ENCODE measurements at places on chromosomes 2 and 18.

DNA sequence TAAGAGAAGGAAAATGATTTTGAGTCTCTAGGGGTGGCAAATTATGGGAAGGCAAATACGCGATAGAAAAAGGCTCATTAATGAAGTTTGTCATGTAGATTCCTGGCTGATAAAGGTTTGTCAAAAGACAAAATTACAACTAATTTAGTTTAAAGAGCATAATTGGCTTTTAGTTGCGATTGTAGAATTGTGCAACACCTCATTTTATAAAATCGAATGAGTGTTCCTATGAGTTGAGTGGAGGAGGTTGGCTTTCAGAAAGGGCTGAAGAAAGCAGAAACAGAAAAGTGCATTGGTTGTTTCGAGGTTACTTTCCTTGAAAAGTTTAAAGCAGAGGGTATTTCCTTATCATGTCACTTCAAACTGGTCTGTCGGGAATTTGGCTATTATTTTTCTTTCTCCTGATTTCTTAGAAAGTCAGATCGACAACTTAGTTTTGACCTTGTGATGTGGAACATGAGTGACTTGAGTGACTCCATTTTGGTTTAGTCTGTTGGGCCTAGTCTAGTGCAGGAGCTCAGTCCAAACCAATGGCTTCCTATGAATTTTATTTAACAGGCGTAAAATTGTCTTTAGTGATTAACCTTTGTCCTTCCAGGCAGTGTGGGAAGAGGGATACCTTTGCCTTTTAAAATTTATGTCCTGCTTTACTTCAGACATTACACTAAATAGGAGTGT, 2.2 kb upstream of the PCYOX1 start:
- no peak for DNase-seq

DNA sequence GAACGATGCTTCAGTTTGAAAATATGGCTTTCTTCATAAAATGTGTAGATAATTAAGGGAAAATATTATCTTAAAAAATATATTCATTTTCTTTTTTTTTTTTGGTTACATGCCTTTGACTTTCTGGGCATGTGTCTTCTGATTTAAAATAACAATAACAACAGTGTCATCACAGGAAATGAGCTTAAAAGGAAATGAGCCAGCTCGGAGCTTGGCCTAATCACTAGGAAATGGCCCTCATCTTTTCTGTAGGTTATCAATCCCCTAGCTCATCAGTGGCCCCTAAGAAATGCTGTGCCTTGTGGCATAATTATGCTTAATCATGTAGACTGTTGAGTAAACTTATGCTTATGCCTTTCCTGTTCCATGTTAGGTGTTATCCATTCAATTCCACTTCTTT, 141.8 kb upstream of the FHL2 start:
- DNase-seq: no peak

DNA sequence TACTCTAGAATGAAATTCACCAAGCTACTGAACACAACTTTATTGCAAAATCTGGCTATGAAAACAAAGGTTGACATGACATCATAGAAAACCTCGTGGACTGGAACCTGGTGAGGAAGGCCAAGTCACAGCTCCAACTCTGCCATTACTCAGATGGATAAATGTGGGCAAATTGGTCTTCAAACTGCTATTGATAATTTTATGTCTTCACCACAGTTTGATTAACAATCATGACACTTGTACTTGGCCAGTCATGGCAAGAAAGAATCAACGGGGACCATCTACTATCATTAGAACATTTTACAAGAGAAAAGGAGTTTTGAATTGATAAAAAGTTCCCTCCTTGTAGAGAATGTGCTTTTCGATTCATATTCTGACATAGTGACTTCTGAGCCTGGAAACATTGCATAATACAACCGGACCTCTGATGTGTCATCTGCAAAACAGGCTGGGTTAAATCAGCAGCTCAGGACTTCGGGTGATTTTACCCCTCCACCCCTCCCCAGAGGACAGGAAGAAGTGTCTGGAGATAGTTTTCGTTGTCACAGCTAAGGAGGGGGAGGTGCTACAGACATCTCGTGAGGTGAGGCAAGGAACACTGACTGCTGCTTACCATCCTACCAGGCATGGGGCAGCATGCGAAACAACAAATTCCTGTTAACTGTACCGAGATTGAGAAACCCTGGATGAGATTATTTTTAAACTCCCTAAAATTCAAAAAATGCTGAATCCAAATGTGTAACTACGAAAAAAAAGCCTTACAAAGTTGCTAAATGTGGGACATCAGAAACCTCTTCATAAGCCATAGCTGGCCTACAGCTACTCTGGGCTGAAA, 8.4 kb downstream of the L3MBTL4 start:
- DNase-seq: no peak

DNA sequence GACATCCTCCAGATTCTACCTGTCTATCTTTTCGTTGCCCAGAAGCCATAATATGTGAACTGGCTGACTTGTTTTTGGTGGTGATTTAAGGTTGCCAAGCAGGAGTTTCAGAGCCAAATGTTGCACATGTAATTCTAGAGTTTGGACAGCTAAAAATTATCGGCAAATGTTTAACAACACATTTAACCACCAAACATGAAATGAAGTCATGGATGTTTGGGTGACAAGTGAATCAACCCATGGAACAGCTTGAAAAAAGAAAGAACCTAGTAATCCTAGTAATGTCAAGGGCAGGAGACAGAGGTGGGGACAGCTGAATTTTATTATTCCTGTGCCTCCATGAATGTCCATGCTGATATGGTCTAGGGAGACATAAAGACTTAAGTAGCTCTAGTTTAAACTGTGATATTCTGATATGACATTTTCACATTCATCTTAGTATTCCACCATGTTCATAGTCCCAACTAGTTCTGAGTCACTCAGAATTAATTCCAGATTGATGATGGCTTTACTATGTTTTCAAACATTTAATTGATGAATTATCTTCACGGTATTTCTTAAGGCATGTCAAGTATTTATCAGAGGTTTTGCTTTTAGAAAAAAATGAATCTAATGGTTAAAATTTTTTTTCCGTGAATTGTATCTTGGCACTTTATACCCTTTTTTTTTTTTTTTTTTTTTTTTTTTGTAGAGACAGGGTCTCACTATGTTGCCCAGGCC, 101.7 kb downstream of the SOCS6 start:
- DNase-seq: no peak

DNA sequence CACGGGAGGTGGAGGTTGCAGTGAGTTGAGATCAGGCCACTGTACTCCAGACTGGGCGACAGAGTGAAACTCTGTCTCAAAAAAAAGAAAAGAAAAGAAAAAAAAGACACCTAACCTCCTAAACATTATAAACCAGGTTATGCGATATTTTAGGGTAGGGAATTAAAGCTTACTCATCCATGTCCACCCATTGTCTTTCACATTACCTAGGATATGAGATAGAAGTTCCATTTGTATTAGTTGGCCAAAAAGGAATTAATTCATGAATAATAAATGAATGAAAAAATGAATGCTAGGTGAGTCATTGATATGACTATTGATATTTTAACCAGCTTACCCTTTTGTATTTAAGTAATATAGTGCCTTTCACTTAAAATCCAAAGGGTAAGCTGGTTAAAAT, 132.9 kb downstream of the FAM161A start:
- no peak for DNase-seq

GRCh38 chr2:217393585-217394032, 533.7 kb upstream of the TNP1 start:
- no peak for DNase-seq

DNA sequence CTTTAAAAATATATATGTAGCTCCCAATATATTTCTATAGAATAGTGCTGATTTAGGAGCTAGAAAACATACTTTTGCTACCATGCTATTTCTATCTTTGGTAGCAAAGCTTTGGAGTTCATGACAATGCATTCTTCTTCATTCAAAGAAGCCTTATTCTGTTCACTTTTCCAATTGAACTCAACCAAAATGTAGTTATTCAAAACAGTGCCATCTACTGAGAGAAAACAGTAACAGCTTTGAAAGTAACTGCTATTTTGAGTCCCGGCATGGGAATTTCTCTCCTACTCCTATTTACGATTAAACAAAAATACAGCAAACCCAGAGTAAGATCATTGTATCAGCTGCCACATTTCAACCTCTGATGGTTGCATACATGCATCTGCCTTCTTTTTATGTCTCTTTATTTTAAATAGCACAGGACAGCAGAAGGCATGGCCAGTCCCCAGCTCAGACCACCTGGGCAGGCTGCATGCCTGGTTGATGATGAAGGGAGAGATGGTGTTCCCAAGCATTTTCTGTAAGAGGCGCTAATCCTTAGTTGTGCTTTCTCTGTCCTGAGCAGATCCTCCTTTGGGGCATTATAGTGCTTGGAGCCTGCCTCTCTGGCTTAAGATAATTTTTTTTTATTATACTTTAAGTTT, 69.7 kb upstream of the SULT1C3 start:
- DNase-seq: no peak

DNA sequence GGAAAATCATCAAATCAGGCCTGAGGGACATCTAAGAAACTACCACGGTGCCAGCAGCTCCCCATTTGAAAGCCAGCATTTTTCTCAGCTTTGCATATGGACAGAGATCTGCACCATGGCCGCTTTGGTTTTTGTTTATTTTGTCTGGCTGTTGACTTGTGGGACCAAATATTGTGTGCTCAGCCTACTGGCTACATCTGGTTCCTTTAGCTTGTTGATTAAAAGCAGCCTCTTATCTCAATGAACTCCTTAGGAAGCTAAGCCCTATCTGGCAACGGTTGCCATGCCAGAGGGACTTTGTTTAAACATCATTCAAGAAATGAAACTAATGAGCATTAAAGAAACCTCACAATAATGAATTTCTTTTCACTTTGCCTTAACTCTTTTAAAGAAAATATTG, 32.4 kb upstream of the CCDC150 start:
- no peak for DNase-seq

- DNase-seq: no peak
These were observed 39.1 kb downstream of the ROCK2 start for GRCh38 chr2:11305338-11305737.

GRCh38 chr2:185507719-185508118, 230.9 kb upstream of the FSIP2 start:
- DNase-seq: no peak

- DNase-seq: no peak
These were observed at the start of gene DIPK1C for GRCh38 chr18:74457043-74457724. TSS of gene DIPK1C (minus strand) at chr18:74457308. CDS start at chr18:74457259, 49 bp downstream.
